ENCODE measurements at places on chromosomes 12 and 14. TPM values are rescaled to one million over a fixed set of nuclear protein-coding genes. Genes with fewer than 3 reads are reported as not detected.
A peak's percentile ranks its signal among the peaks of the same experiment; 100 is the strongest.

GRCh38 chr12:64608901-64609535 is 1.3 kb upstream of the RASSF3 start:
- DNase-seq: peak; percentile 83

- DNase-seq: no peak
Measured at GRCh38 chr14:29054119-29054518, 287.5 kb downstream of the FOXG1 start.

- DNase-seq: no peak
Measured at GRCh38 chr12:97995559-97995958, 519.8 kb upstream of the TMPO start.

DNA sequence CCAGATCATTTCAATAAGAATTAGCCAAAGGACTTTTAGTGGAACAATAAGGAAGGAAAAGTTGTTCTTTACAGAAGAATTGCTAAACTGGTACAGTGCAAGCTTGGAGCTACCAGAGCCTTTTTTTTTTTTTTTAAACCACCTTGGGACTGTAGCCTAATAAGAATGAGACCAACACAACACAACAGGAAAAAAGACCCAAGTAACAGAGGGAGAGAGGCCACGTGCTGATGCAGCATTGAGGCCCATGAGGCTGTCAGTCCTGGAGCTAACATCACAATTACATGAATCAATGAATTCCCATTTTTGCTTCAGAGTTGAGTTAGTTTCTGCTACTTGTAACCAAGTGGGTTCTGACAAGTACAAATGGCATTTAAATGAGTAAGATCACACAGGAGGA is 149.0 kb upstream of the EEA1 start:
- DNase-seq: no peak

DNA sequence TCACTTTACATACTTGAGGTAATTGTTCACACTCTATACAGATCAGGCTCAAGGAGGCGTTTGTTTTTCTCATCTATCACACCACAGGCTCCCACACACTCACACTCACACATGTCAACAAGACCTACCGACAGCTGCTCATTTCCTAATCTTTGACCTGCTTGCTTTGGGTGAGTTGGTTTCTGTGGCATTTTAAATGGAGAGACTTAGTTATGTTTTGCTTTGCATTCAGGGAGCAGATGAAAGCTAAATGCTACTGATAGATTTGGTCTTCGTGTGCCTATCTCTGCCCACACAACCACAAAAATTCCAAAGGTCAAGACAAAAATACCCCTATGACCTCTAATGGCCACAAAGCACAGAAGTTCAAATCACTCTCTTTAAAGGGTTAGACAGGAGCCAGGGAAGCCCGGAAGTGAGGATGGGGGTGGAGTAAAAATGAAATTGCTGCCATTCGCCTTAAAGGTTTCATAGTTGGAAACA is 203.5 kb upstream of the G2E3 start:
- peak; percentile 2 for DNase-seq

DNA sequence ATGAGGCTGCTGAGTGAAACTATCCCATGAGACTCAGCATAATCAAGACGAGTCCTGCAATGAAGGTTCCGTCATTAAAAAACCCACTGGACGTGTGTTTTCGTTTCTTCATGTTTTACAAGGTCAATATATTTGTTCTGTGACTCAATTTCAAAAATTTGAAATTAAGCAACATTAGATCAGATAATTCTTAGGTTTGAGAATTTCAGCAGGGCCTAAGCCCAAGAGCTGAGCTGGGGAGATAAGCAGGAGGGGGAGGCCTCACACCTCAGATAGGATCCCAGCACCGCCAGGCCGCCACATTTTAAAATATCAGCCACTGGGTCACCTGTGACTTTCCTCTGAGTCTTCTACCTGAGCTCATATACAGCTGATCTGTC is 13.3 kb downstream of the STX2 start:
- no peak for DNase-seq

DNA sequence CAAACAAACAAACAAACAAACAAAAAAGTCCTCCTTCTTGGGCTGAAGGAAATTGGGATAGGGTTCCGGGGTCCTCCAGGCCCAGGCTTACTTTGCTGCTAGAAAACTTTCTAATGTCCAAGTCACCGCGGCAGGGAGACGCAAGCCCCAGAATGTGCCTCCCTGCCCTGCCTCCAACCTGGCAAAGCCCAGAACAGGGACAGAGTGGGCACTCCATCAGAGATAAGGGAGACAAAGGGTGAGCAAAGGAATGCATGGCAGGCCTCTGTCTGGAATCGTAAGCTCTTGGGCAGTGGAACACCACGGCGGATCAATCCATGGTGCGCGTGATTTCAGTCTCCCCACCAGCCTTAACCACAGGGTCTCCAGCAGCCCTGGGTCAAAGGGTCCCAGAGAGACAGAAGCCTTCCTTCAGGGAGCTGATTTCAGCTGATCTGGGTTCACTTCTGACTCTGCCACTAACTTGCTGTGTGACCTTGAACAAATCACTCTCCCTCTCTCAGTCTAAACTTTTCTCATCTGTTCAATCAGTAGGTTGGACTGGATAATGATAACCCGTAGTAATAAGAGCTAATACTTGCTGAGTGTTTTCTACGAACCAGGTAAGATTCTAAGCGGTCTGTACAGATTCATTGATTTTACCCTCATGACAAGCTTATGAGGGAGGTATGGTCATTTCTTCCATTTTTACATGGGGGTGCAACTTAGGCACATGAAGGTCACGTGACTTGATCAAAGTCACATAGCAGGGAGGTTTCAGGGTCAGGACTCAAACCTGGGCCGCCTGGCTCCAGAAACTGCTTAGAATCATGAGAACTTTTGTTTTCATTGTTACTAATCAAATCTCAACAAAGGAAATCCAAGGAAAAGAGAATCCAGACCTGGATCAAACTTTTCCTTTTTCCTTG is 12.7 kb downstream of the RILPL1 start:
- DNase-seq: no peak

GRCh38 chr14:71117839-71118743 is 210.8 kb downstream of the PCNX1 start:
- DNase-seq: peak; percentile 79

DNA sequence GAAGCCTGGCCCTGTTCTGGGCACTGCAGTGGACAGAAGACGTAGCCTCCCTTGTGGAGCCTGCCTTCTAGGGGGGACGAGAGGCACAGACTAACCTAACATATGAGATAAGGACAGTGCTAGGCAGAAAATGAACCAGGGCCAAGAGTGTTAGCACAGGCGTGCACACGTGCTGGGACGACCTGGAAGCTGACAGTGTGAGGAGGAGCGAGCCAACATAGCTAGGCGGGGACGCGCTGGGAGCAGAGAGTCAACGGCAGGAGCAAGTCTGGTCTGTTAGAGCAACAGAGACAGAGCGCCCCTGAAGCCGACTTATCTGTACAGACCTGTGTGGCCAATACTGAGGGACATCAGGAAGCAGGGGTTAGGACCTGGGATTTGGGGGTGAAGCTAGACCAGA is 8.0 kb downstream of the PXMP2 start:
- DNase-seq: no peak

GRCh38 chr12:66087365-66087943 is 43.1 kb downstream of the LLPH start:
- DNase-seq: peak; percentile 58

DNA sequence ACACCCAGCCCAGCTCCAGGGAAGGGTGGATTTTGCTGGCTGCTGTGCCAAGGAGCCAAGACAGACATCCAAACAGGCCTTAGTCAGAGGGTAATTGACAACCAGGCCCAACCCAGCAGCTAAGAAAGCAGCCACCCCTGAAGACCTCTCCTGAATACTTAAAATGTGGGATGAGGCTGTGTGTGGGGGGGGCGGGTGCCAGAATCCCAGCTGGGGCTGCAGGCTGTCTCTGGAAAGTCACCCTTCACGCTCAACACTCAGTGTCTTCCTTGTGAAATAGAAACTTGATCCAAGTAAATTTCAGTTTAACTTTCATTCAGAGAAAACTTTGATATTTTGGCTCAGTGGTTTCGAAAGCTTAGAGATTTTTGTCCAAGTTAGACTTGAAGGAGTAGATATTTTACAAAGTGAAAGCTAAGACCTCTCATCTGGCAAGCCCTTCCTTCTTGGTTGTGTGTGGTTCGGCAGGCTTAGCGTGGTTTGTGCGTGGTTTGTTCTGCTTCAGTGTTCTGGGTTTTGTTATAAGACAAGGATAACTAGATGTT is 5.1 kb downstream of the PAPLN start:
- DNase-seq: no peak

DNA sequence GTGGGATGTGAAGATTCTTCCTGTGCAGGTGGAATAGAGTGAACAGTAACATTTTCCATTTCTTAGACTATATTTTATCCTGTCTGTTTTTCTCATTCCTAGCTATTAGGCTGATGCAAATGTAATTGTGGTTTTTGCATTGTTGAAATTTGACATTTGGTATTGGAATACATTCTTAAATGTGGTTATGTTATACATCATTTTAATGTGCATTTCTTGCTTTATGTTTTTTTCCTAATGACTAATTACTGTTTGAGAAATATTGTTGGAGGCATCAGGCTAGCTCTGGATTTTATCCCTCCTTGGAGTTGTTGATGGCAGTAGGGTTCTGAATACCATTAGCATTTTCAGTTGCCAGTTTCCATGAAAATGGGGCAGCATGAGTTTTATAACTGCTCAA is 75.9 kb upstream of the GNG2 start:
- no peak for DNase-seq

GRCh38 chr14:49933128-49933527 is 40.2 kb downstream of the ARF6 start:
- no peak for DNase-seq

GRCh38 chr14:93543766-93544165 is 113.0 kb downstream of the UNC79 start:
- peak; percentile 3 for DNase-seq

DNA sequence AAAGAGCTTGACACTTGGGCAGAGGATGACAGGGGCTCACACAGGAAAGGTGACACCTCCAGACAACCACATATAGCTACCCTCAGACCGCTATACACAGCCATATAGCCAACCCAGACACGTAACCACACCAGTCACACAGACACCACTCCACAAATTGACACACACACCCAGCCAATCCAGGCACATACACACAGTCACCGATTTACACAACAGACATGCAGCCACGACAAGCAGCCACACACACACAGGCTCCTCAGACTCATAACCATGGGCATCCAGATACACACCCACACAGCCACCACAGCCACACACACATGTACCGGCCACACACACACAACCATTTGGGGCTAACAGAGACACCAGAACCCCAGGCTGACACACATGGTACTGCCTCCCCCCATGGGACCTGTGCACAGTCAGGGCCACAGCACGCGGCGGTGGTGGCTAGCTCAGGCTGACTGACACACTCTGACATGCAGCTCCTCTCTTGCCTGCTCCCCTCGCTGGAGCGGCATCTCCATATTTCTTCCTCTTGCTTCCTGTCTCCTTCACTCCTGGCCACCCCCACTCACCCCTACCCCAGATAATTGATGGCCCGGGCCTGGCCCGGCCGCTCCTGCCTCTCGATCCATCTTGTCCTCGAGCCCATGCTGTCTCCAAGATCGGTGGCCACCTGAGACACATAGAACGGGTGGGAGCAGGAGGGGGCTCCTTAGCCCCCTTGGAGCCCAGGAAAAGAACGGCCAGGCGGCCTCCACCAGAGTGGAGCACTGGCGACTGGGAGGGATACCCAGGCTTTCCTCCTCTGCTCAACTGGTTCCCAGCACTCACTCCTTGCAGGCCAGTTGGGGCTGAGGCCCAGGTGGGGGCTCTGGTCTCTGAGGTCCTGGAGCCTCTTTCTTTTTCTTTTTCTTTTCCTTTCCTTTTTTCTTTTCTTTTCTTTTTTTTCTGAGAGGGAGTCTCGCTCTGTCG is 6.0 kb upstream of the SHMT2 start:
- no peak for DNase-seq

DNA sequence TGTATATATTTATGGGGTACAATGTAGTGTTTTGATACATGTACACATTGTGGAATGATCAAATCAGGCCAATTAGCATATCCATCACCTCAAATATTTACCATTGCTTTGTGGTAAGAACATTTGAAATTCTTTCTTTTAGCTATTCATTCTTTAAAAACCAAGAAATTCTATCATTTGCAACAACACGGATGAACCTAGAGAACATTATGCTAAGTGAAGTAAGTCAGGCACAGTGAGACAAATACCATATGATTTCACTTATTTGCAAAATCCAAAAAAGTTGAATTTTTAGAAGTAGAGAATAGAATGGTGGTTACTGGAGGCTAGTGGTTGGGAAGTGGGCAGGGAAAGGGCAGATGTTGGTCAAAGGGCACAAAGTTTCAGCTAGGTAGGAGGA is 129.3 kb upstream of the PTPRQ start:
- DNase-seq: no peak

DNA sequence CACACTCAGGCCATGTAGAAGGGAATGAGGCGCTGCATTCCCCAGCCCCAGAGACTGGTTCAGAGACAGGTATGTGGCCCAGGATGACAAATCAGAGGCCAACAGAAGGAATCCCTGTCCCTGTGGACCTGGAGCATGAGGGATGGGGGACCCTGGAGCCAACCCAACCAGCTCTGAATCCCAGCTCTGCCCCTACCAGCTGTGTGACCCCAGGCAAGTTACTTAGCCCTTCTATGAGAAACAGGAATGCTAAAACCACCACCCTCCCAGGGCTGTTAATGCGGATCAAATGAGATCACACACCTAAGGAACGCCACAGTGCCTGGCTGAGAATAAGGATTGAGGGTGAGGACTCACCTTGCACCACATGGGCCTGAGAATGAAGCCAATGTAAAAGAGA is 15.6 kb downstream of the ITPK1 start:
- no peak for DNase-seq

GRCh38 chr14:71175491-71175890 is 268.2 kb downstream of the PCNX1 start:
- peak; percentile 21 for DNase-seq

- DNase-seq: no peak
Measured at GRCh38 chr14:77108753-77109152, 10.7 kb downstream of the CIPC start.

Gene RASSF9
- 1.4 TPM for total RNA-seq

Gene BRAP
- 12.4 TPM for total RNA-seq

Gene AICDA
- not detected for total RNA-seq

Gene SMIM41
- not detected for total RNA-seq

Gene CIROP
- total RNA-seq: not detected

Gene SPIC
- total RNA-seq: not detected

Gene ERBB3
- 0.64 TPM for total RNA-seq

Gene ASCL4
- total RNA-seq: not detected

Gene NUAK1
- 36.1 TPM for total RNA-seq

All from A172 (cell line).